ENCODE measurements at places on chromosomes 4 and X. TPM values are rescaled to one million over a fixed set of nuclear protein-coding genes. Genes with fewer than 3 reads are reported as not detected.

Gene PAGE2
- not detected for total RNA-seq

Gene SSX4B
- not detected for total RNA-seq

Gene MGAT4D
- not detected for total RNA-seq

Gene FGF5
- 1.6 TPM for total RNA-seq

Gene NEIL3
- total RNA-seq: 0.16 TPM

DNA sequence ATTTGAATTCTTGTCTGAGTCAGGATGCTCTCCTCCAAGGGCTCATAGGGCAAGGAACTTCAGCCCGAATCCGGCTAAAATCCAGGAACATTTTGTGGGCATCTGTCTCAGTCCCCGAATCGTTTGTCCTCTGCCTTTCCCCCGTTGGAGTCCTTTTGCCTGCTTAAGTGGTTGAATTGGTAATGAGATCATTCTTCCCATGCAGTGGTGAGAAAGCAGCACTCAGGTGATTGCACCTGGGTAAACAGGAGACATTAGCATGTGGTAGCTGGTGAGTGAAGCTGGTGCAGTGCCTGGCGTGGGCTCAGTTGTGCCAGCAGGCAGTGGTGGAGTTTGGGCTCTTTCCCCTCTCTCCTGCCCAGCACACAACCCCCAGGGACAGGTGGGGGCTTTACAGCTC lies 61.9 kb upstream of the MTM1 start:
- DNase-seq: no peak

GRCh38 chr4:76251441-76252270 lies at the start of gene FAM47E:
FAM47E (plus strand) TSS chr4:76251721; CDS start chr4:76251747, 26 bp downstream.
- DNase-seq: peak; percentile 90

GRCh38 chrX:55524487-55524886 lies 34.8 kb upstream of the USP51 start:
- DNase-seq: no peak

DNA sequence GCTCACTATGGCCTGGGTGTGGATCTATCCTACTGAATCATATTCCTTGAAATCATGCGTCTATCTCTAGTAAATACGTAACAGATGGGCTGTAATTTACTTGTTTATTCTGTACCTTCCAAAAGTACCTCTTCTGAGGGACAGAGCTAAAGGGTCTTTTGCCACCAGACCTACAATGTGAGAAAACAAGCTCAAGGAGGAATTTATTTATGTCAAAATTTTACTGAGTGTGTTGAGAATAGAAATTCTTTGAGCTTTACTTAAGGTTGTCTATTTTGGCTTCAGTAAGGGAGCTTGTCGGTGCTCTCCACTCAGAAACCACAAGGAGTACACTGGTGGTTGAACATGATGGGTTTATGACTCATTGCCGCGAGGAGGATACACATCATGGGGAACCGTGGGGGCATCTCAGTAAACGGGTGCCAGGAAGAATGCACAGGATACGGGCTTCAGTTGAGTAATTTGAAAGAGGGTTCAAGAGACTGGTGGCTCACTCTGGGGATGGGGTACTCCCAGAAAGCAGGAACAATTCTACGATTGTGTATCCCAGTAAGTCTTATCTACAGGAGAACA lies 3.0 kb downstream of the ANK2 start:
- no peak for DNase-seq

GRCh38 chrX:39661116-39661907 lies 436.4 kb downstream of the BCOR start:
- DNase-seq: no peak

GRCh38 chr4:156194896-156195295 lies 241.2 kb upstream of the CTSO start:
- no peak for DNase-seq

- DNase-seq: no peak
Observed at GRCh38 chr4:169341490-169341889, 70.7 kb upstream of the SH3RF1 start.

All from Right ventricle myocardium inferior (tissue), 1 donor.